ENCODE measurements at places on chromosomes 3 and 15. TPM values are rescaled to one million over a fixed set of nuclear protein-coding genes. Genes with fewer than 3 reads are reported as not detected.
A peak's percentile ranks its signal among the peaks of the same experiment; 100 is the strongest.

- no peak for DNase-seq
These were observed 88.7 kb upstream of the ADPGK start for GRCh38 chr15:72872066-72872845.

DNA sequence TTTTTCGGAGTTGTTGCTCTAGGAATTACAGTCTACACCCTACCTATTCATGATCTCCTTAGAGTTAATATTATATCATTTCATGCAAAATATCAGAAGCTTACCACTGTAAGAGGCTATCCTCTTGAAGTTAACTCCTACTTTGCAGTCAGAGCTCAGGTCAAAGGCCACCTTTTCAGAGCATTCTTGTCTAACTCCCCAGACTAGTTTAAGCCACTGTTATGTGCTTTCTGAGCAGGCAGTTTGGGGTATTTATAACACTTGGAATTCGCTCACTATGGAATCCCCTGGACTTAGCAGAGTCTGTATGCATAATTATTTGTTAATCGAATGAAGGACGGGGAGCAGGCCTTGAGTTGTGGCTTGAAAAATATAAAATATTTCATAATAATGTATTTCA is 21.7 kb downstream of the MED12L start:
- no peak for DNase-seq

- DNase-seq = no peak
These were observed 946.7 kb downstream of the NAALADL2 start for GRCh38 chr3:175805825-175806224.

GRCh38 chr15:84833447-84834228 is 16.5 kb downstream of the ALPK3 start:
- no peak for DNase-seq

DNA sequence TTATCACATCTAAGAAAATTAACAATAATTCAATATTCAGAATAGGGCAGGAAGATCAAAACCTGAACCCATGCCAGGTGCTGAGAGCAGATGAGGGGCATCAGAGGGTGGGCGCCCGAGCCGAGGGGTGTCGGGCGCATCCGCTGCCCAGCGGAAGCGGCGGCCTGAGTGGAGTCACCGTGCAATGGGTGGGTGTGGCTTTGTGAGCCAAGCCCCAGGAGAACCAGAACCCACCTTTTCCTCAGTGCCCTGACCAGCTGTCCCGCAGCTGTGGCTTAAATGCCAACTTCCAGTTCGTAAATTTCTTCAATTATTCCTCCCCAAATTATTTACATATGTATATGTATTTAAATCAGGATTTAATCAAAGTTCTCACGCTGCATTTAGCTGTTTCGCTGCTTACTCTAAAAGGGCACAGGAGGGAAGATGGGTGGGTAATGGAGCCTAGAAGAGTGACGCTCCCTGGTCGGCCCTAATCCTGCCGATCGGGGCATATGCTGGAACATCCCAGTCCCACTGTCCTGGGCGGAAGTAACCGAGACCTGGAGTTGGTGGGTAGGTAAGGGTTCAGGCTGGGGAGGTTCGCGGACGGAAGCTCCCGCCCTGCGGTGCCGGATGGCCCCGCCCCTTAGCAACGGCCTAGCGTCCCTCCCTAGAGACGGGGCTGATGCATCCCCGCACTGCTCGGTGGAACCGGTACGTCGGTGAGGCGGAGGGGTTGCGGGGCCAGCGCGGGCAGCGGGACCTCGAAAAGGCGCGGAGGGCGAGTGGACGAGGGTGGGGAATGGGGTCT is 1.3 kb downstream of the DNAH1 start:
- peak; percentile 77 for DNase-seq

DNA sequence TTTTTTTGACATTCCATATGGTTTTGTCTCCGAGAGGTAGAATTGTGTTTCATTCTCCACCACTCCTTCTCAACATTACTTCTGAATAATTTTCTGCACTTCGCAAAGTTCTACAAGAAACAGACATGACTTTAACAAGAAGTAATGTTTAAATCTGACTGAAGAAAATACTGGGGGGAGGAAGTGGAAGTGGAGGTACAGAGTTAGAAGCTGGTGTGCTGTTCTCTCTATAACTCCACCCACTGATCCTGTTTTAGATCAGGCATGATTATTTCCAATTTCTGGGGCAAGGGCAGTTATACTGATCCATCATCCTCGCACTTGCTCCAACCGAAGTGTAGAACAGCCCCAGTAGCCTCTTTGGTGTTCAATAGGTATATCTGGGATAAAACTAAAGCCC is 9.2 kb upstream of the MCCC1 start:
- no peak for DNase-seq

GRCh38 chr3:69210068-69210730 is 87.8 kb upstream of the LMOD3 start:
- no peak for DNase-seq

DNA sequence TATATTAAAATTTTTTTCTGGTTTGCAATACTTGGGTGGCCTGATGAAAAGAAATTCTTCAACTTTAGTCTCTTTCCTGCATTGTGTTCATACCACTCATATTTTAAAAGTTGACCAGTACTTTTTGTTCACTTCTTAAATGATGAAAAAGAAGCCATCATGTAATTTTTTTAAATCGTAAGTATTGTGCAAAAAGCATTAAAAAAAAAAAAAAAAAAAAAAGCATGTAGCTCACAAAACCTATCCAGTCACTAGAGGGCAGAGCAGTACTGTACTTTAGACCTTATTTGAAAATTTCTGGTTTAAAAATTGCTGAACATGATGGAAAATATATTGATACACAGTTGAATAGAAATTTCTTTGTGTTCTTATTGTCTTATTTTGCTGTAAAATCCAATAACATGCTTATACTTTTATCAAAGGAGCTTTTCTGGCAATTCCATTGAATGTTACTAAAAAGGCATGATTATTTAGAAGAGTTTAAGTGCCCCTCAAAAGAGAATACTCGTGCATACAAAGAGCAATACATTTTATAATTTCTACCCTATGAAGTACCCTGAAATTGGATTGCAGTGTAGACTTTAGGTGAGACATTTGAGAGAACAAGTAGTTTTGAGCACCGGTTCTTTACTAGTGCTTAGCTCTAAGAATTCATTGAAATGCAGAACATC is 137.7 kb downstream of the BBX start:
- no peak for DNase-seq

- DNase-seq = no peak
These were observed 61.5 kb downstream of the CAPN7 start for GRCh38 chr3:15267502-15267901.

- DNase-seq = no peak
These were observed 1.8 kb upstream of the TGFBR2 start for GRCh38 chr3:30604558-30604957.

DNA sequence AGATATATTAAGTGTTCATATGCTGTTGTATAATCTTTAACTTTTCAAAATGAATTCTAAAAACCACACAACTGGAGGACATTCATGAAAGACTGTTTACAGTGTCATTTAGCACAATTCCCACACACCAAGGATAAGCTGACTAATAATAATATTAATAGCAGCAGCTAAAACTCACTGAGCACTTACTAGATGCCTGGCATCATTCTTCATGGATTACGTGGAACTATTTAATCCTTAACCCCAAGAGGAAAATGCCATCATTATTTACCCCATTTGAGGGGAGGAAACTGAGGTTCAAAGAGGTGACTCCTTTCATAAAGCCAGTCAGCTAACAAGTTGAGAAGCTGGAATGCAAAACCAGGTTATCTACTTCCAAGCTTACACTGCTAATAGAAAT is 77.0 kb downstream of the TMEM108 start:
- no peak for DNase-seq

DNA sequence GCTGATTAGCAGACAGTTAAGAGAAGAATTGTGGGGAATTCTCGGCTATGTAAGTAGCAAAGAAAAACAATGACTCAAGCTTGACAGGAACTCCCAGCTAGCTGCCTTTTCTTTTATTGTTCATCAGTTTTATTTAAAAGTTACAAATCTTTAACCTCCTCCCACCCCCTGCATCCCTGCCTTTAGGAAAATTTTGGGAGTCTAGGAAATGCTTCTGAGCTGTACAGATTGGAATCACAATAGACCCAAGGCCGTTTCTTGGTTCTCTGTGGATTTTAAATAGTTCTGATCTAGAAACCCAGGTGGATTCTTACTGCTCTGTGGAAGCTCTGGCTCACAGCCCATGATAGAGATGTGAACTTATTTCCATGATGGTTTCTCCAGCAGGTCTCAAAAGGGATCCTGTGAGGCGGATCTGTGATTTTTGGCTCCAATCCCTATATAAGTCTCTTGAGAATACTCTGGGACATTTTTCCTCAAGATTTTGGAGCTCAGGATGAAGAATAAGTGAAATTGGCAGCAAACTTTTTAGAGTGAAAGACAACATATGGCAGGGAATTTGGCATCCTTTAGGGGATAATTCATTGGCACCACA is 312.3 kb downstream of the EPHA3 start:
- no peak for DNase-seq

GRCh38 chr15:75928680-75929608 is 25.3 kb downstream of the FBXO22 start:
- DNase-seq = no peak

DNA sequence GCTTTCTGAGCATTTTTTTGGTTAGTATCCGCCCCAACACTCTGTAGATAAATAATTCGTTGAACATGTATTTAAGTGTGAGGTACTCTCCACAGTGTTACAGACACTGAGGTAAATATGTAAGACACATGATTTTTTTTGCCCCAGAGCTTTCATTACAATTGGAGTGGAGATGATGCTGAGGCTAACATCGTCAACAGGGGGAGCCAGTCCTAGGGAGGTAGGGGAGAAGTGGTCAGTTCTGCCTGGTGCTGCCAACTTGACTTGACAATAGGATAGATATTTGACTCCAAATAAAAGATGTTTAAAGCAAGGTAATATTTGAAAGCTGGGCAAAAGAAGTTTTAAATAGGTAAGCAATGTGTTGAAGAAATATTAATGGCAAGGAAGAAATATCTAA is 295.7 kb downstream of the UNC13C start:
- no peak for DNase-seq

Gene SKOR1
- total RNA-seq = 0.60 TPM

Gene ACKR2
- 17.2 TPM for total RNA-seq

Gene VEPH1
- total RNA-seq = 10.8 TPM

Gene DNAH1
- total RNA-seq = 16.6 TPM

Gene PCLAF
- total RNA-seq = 1.8 TPM

All from ureter (tissue), 1 donor.